BJ (cell line): ENCODE measurements at places on chromosomes 1 and 21.

GRCh38 chr1:155598842-155599331 lies 11.1 kb upstream of the MSTO1 start:
- no peak for DNase-seq

GRCh38 chr1:198165927-198166647 lies 9.3 kb downstream of the NEK7 start:
- no peak for DNase-seq

DNA sequence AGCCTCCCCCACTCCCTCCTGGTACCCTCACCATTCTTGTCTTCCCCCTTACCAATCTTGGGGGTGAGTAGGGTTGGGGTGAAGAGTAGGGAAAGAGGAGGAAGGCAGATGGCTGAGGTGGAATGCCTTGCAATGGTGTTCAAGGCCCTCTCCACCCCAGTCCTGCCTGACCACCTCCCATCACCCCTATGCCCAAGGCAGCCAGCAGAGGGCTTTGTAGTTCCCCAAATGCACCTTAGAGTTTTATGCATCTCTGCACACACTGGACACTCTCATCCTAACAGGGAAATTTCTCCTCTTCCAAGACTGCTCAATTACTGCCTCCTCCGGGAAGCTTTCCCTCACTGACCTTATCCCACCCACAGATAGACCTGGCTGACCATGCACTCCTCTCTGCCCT lies 15.4 kb downstream of the KIF17 start:
- no peak for DNase-seq

GRCh38 chr1:108815566-108815965 lies 41.3 kb downstream of the AKNAD1 start:
- DNase-seq: no peak

- DNase-seq: no peak
Measured at GRCh38 chr1:42929434-42930177, 29.1 kb downstream of the SLC2A1 start.

- DNase-seq: no peak
Measured at GRCh38 chr1:71792264-71792663, 490.1 kb downstream of the NEGR1 start.

- DNase-seq: no peak
Measured at GRCh38 chr1:246787781-246788513, 63.7 kb downstream of the SCCPDH start.

DNA sequence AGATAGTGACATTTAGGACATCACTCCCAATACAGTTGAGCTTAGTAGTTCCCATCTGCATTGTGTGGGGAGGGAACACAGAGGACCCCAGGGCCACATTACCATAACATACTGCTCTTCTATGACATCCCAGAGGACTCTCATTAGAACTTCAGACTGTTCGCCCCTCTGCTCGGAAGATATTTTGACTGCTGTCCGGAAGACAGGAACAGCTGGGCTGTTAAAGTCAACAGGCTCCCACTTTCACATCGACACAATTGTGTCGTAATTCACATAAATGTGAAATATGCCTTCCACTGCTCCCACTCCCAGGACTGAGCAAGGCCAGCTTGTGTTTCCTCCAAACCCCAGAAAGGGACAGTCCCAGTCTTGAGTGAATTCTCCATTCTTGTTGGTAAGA lies 158.4 kb downstream of the SEC16B start:
- DNase-seq: no peak

- no peak for DNase-seq
Measured at GRCh38 chr1:214029796-214030195, 42.0 kb downstream of the PROX1 start.

DNA sequence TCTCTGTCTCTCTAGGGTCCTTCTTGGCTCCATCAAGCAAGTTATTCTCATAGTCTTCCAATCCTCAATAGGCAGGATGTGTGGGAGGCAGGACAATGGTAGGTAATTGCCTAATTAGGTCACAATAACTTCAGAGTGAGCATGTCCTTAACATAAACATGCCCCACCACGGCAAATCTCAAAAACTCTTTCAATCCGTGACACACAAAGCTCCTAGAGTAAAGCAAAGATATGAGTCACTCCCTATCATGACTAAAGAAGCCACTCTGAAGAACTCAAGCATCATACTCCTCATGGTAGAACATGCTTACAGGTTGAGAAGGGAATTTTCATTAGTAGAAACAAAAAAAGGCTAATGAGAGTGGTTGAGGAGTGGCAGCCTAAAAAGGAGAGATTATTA lies 4.9 kb downstream of the HAO2 start:
- DNase-seq: no peak

- no peak for DNase-seq
Measured at GRCh38 chr1:43783671-43784205, 76.4 kb downstream of the ST3GAL3 start.

GRCh38 chr1:25134801-25135461 lies 97.4 kb downstream of the SYF2 start:
- no peak for DNase-seq

DNA sequence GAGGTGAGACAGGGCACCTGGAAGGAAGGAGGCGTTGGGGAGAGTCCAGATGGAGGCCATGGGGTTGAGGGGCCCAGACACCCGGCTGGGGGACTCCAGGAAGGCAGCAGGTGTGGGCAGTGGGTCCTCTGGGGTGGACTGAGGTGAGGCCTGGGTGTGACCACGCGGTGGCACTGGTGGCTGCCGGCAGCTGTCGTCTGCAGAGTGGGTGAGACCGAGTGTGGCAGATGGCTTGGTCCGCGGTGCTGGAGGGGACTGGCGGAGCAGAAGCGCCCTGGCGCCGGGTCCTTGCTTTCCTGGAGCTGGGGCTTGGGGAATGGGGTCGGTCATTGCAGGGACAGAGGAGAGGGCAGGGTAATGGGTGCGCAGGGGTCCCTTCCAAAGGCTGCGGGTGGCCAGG lies 12.5 kb downstream of the AGRN start:
- no peak for DNase-seq

DNA sequence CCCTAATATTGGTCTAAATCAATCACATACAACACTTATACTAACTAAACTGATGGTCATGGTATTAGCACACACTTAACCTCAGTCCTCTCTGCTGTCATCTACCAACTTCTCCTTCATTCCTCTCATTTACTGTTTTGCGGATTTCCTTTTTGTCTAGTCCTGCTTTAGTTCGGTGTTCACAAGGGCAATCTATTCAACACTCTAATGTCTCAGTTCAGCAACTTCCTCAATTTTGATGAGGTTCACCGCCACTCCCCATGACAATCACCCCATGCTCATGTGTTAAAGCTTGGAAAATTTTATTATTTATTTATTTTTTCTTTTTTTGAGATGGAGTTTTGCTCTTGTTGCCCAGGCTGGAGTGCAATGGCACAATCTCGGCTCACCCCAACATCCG lies 301.1 kb downstream of the PTPRC start:
- no peak for DNase-seq

GRCh38 chr1:12052008-12052573 lies 11.0 kb upstream of the TNFRSF8 start:
- peak; percentile 49 for DNase-seq

DNA sequence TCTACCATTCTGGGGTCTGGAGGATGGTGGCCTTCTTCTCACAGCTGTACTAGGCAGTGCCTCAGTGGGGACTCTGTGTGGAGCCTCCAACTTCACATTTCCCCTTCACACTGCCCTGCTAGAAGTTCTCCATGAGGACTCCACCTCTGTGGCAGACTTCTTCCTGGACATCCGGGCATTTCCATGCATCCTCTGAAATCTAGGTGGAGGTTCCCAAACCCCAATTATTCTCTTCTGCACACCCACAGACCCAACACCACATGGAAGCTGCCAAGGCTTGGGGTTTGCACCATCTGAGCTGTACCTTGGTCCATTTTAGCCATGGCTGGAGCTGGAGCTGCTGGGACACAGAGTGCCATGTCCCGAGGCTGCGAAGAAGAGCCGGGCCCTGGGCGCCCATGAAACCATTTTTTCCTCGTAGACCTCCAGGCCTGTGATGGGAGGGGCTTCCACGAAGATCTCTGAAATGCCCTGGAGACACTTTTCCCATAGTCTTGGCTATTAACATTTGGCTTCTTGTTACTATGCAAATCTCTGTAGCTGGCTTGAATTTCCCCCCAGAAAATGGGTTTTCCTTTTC lies 170.5 kb downstream of the FOXD2 start:
- no peak for DNase-seq

DNA sequence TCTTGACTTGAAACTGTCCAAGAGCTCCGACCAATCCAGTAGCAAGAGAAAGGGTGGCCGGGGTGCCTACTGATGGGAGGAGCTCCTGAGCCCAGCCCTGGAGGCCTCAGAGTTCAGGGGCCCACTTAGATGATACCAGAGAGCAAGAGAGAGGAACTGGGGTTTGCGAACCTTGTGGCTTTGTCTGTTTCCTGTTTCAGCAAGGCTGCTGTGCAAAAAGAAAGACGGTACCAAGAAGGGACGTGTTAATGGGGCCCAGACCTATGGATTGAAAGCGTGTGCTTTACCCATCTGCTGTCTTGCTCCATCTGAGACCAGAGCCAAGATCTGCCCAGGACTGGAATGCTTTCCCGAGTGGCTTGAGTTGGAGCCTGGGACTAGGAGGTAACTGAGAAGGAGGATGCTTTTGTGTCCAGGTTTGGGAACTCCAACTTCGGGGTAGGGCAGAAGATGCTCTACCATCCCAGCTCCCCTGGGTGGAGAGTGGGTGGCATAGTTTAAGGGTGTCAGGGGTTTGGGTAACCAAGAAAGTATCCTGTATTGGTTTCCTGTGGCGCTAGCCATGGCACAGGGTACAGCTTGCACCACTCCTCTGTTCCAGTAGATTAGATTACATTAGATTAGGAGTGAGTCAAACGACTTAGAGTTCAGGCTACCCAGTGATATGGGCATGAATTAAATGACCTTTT lies at the start of gene TRAF3IP3:
TSS of gene TRAF3IP3 (plus strand) at position 128 of the 689 bp plus-strand sequence. CDS start 3,987 bp downstream, outside the sequence.
- no peak for DNase-seq

GRCh38 chr1:221138516-221138915 lies 259.3 kb downstream of the HLX start:
- no peak for DNase-seq

DNA sequence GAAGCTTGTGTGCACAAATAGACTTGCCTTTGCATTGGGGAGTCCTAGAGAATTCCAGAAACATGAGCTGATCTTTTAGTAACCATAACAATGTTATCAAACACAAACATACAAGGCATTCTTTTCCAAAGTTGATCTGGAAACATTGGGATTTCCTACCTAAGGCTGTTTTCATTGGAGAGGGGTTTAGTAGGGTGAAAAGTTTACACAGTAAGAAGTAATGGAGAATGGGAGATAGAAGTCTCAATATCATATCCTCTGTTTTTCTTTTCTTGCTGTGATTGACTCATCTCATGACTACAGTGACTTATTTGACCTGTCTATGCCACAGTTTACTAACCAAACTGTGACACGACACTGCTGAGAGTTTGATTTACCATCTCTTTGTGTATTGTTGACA lies 65.6 kb upstream of the PLA2G4A start:
- DNase-seq: peak; percentile 6

- no peak for DNase-seq
Measured at GRCh38 chr1:7749126-7749525, 22.0 kb upstream of the VAMP3 start.
